ENCODE measurements at places on chromosomes 12 and 14.

- H3K27me3 ChIP-seq, result no peaks in the 10 kb centered on the region
- no peak overlapping the region for H3K4me3 ChIP-seq
- DNase-seq, result no peak
- H3K4me1 ChIP-seq, result peaks cover 45% of the 10 kb centered on the region
Measured at GRCh38 chr12:91982946-91983345, 162.7 kb downstream of the BTG1 start.

DNA sequence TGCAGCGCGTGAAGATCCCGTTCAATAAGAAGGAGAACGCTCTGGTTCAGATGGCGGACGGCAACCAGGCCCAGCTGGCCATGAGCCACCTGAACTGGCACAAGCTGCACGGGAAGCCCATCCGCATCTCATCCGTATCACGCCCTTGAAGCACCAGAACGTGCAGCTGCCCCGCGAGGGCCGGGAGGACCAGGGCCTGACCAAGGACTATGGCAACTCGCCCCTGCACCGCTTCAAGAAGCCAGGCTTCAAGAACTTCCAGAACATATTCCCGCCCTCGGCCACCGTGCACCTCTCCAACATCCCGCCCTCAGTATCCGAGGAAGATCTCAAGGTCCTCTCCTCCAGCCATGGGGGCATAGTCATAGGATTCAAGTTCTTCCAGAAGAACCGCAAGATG, 131.9 kb upstream of the FUT8 start:
- H3K4me3 ChIP-seq, result no peak overlapping the region
- no peak overlapping the region for H3K27ac ChIP-seq
- H3K4me1 ChIP-seq, result peaks cover 59% of the 10 kb centered on the region
- no peaks in the 10 kb centered on the region for H3K36me3 ChIP-seq

DNA sequence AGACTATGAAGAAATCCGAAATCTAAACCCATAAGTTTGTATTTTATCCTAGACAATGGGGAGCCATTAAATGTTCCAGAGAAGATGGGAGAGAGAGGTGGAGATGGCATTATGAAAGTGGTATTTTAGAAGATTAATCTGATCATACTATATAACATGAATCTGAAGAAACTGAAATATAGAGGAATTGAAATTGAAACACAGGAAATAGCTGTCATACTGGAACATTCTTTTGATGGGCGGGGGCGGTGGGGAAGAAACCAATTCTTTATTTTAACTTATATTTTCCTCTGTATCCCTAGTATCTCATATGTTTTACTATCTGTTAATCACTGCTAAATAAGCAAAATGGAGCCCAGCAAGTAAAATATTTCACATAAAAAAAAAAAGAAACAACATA, 27.0 kb upstream of the FOXN3 start:
- H3K4me1 ChIP-seq, result peaks cover 36% of the 10 kb centered on the region
- no peak for DNase-seq
- peak overlapping the region; percentile 69 for H3K4me3 ChIP-seq
- no peaks in the 10 kb centered on the region for H3K27me3 ChIP-seq

GRCh38 chr14:103126088-103126872, 3.0 kb downstream of the TNFAIP2 start:
- H3K27ac ChIP-seq, result no peak overlapping the region
- no peak overlapping the region for H3K4me3 ChIP-seq
- no peaks in the 10 kb centered on the region for H3K36me3 ChIP-seq
- peaks cover 2% of the 10 kb centered on the region for H3K27me3 ChIP-seq
- peaks cover 37% of the 10 kb centered on the region for H3K4me1 ChIP-seq
- no peak for DNase-seq

GRCh38 chr14:90299408-90299807, 32.3 kb downstream of the NRDE2 start:
- H3K27ac ChIP-seq, result no peak overlapping the region
- DNase-seq, result no peak
- peaks cover 19% of the 10 kb centered on the region for H3K4me1 ChIP-seq
- H3K27me3 ChIP-seq, result no peaks in the 10 kb centered on the region

GRCh38 chr14:54785778-54786770, 116.6 kb downstream of the GCH1 start:
- peak overlapping the region; percentile 48 for H3K27ac ChIP-seq
- DNase-seq, result no peak
- peaks cover 8% of the 10 kb centered on the region for H3K27me3 ChIP-seq

- H3K36me3 ChIP-seq, result no peaks in the 10 kb centered on the region
- H3K4me1 ChIP-seq, result peaks cover 22% of the 10 kb centered on the region
- peaks cover 1% of the 10 kb centered on the region for H3K27me3 ChIP-seq
- no peak overlapping the region for H3K27ac ChIP-seq
Measured at GRCh38 chr12:6758506-6759095, 5.7 kb upstream of the MLF2 start.

GRCh38 chr12:12683725-12684124, 12.3 kb downstream of the GPR19 start:
- H3K27ac ChIP-seq, result no peak overlapping the region
- no peak overlapping the region for H3K4me3 ChIP-seq
- peaks cover 13% of the 10 kb centered on the region for H3K27me3 ChIP-seq
- peaks cover 14% of the 10 kb centered on the region for H3K4me1 ChIP-seq

- no peaks in the 10 kb centered on the region for H3K27me3 ChIP-seq
- H3K27ac ChIP-seq, result peak overlapping the region; percentile 91
- H3K36me3 ChIP-seq, result peaks cover 50% of the 10 kb centered on the region
- peaks cover 44% of the 10 kb centered on the region for H3K4me1 ChIP-seq
Measured at GRCh38 chr14:89600950-89601826, 184.2 kb upstream of the FOXN3 start.

GRCh38 chr14:50364792-50365191, 31.9 kb downstream of the CDKL1 start:
- peaks cover 27% of the 10 kb centered on the region for H3K4me1 ChIP-seq
- H3K4me3 ChIP-seq, result no peak overlapping the region
- H3K36me3 ChIP-seq, result peaks cover 9% of the 10 kb centered on the region
- no peak for DNase-seq

GRCh38 chr14:63611078-63611477, 30.6 kb downstream of the WDR89 start:
- no peak overlapping the region for H3K4me3 ChIP-seq
- no peak for DNase-seq

- peaks cover 31% of the 10 kb centered on the region for H3K27me3 ChIP-seq
- peak; percentile 38 for DNase-seq
- H3K4me3 ChIP-seq, result peak overlapping the region; percentile 68
- H3K36me3 ChIP-seq, result no peaks in the 10 kb centered on the region
Measured at GRCh38 chr14:28754209-28754985, 12.2 kb upstream of the FOXG1 start.

GRCh38 chr12:58701536-58701935, 218.8 kb downstream of the LRIG3 start:
- no peaks in the 10 kb centered on the region for H3K27me3 ChIP-seq
- no peak overlapping the region for H3K27ac ChIP-seq
- DNase-seq, result no peak
- no peak overlapping the region for H3K4me3 ChIP-seq
- no peaks in the 10 kb centered on the region for H3K36me3 ChIP-seq

- DNase-seq, result no peak
- H3K27ac ChIP-seq, result no peak overlapping the region
- no peaks in the 10 kb centered on the region for H3K36me3 ChIP-seq
- H3K4me3 ChIP-seq, result no peak overlapping the region
- H3K27me3 ChIP-seq, result peaks cover 5% of the 10 kb centered on the region
- no peaks in the 10 kb centered on the region for H3K4me1 ChIP-seq
Measured at GRCh38 chr12:32765906-32766305, 10.2 kb upstream of the YARS2 start.

DNA sequence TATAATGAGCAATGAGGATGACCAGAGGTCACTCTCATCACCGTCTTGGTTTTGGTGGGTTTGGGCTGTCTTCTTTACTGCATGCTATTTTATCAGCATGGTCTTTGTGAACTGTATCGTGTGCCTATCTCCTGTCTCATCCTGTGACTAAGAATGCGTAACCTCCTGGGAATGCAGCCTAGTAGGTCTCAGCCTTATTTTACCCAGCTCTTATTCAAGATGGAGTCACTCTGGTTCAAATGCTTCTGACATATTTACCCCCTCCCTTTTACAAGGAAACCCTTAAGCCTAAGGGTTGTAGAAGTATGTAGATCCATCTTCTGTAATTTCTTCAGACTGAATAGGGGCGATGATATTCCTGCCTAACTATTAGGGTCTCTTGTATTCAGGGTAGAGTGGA, 8.4 kb downstream of the IFI27L1 start:
- no peak overlapping the region for H3K27ac ChIP-seq
- peaks cover 9% of the 10 kb centered on the region for H3K36me3 ChIP-seq
- no peaks in the 10 kb centered on the region for H3K27me3 ChIP-seq
- H3K4me1 ChIP-seq, result peaks cover 30% of the 10 kb centered on the region

DNA sequence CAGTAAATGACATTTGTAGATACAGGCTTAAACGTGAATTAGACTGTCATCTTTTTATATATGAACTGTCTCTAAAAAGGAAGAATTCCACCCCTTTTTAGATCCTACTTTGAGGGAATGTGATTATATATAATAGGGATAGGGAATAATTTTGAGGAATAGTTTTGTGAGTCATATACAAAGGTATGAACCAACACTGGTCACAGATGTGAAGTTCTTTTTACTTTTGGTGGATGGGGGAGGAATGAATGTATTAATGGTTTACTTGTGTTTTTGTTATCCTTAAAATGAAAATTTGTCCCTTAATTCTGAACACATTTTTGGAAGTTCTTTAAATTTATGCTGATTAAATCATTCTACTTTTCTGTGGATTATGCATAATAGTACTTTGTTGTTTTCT, 30.4 kb downstream of the FRS2 start:
- H3K27me3 ChIP-seq, result peaks cover 2% of the 10 kb centered on the region
- H3K36me3 ChIP-seq, result peaks cover 5% of the 10 kb centered on the region
- peak overlapping the region; percentile 82 for H3K4me3 ChIP-seq
- H3K27ac ChIP-seq, result peak overlapping the region; percentile 71
- H3K4me1 ChIP-seq, result peaks cover 82% of the 10 kb centered on the region
- no peak for DNase-seq

GRCh38 chr12:39227218-39227617, 215.7 kb downstream of the KIF21A start:
- no peak overlapping the region for H3K27ac ChIP-seq
- H3K27me3 ChIP-seq, result peaks cover 2% of the 10 kb centered on the region
- no peak overlapping the region for H3K4me3 ChIP-seq
- no peaks in the 10 kb centered on the region for H3K4me1 ChIP-seq
- no peaks in the 10 kb centered on the region for H3K36me3 ChIP-seq
- DNase-seq, result no peak

DNA sequence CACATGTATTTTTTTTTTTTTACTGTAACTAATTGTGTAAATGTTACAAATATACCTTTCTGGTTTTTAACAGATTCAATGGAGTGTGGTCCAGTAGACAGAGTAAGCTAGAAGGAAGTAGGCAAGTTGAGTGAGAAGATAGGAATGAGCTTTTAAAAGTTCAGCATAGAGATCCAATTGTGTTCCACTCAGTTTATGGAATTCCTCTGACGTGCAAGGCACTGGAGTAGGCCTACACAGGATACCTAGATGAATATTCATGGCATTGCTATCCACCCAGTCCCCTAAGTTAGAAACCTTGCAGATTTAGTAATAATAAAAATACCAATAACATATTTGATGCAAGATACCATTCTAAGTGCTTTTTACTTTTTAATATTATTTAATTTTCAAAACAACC, 225.6 kb upstream of the ARID2 start:
- H3K27ac ChIP-seq, result no peak overlapping the region
- no peak overlapping the region for H3K4me3 ChIP-seq
- H3K4me1 ChIP-seq, result no peaks in the 10 kb centered on the region
- peak; percentile 30 for DNase-seq
- H3K27me3 ChIP-seq, result peaks cover 5% of the 10 kb centered on the region
- H3K36me3 ChIP-seq, result no peaks in the 10 kb centered on the region

GRCh38 chr12:107912421-107913004, 138.0 kb downstream of the ASCL4 start:
- no peaks in the 10 kb centered on the region for H3K4me1 ChIP-seq
- DNase-seq, result no peak
- peaks cover 6% of the 10 kb centered on the region for H3K27me3 ChIP-seq
- H3K27ac ChIP-seq, result no peak overlapping the region

DNA sequence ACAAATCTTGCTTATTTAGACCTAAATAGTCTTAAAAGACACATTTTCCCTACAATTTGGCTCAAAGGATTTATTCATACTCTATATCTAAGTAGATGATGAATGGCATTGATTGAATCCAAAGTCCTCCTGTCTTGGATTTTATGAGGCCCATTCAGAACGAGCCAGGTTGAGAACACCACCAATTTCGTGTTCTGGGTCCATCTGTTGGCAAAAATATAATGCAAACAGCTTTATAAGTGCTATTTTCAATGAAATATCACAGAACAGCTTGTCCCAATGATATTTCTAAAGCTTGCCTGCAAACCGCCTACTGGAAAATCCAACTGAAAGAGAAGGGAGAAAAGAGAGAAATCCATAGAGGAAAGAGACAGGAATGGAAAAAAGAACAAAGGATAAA, 204.8 kb upstream of the GARIN6 start:
- H3K4me3 ChIP-seq, result no peak overlapping the region
- H3K27ac ChIP-seq, result no peak overlapping the region
- H3K4me1 ChIP-seq, result no peaks in the 10 kb centered on the region
- no peaks in the 10 kb centered on the region for H3K36me3 ChIP-seq

DNA sequence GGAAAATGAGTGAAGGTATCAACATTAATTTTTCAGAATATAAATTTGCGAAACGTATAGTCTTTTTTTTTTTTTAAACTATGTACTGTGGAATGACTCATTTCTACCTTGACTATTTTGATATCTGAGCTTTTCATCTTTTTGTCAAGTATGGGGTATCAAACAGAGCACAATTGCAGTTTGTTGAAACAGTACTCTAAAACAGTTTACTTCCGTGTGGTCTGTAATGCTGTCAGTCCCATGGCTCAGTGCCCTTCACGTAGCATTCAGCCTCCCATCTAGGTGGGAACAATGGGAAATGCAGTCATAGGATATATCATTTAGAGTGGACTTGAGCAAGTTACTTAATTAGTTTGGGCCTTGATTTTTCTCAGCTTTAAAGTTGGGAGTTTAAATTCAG, 139.5 kb downstream of the ERC1 start:
- peaks cover 13% of the 10 kb centered on the region for H3K36me3 ChIP-seq
- peaks cover 2% of the 10 kb centered on the region for H3K27me3 ChIP-seq
- H3K4me1 ChIP-seq, result peaks cover 21% of the 10 kb centered on the region
- H3K4me3 ChIP-seq, result no peak overlapping the region
- no peak overlapping the region for H3K27ac ChIP-seq
- no peak for DNase-seq

- no peak overlapping the region for H3K4me3 ChIP-seq
- peaks cover 22% of the 10 kb centered on the region for H3K27me3 ChIP-seq
- H3K4me1 ChIP-seq, result no peaks in the 10 kb centered on the region
Measured at GRCh38 chr14:95998656-95999055, 40.5 kb upstream of the C14orf132 start.

DNA sequence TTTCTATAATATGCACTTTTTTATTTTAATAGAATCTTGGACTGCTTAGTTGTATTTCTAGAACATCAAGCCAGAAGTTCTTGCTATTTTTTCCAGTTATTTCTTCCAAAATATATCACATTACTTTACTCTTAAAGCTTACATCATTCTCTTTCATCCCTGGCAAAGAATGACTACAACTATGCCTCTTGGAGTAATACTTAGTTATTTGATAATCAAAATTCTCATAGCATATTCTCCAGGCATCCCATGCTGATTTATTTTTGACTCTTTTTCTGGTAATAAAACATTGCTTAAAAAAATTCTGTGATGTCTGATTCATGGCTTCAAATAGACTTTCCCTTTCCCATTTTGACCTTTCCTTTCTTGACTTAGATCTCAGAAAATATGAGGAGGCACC, 118.7 kb upstream of the TSPAN8 start:
- no peak overlapping the region for H3K27ac ChIP-seq
- no peak for DNase-seq
- H3K4me1 ChIP-seq, result no peaks in the 10 kb centered on the region
- H3K36me3 ChIP-seq, result no peaks in the 10 kb centered on the region
- no peak overlapping the region for H3K4me3 ChIP-seq

GRCh38 chr14:76022991-76023390, 37.4 kb downstream of the IFT43 start:
- DNase-seq, result no peak
- H3K27me3 ChIP-seq, result no peaks in the 10 kb centered on the region
- no peak overlapping the region for H3K4me3 ChIP-seq
- peaks cover 9% of the 10 kb centered on the region for H3K4me1 ChIP-seq

All from HFFc6 (cell line).